ENCODE measurements at places on chromosomes 12 and 14. TPM values are rescaled to one million over a fixed set of nuclear protein-coding genes. Genes with fewer than 3 reads are reported as not detected.

Gene ADAM21
- 0.46 TPM for polyA plus RNA-seq

DNA sequence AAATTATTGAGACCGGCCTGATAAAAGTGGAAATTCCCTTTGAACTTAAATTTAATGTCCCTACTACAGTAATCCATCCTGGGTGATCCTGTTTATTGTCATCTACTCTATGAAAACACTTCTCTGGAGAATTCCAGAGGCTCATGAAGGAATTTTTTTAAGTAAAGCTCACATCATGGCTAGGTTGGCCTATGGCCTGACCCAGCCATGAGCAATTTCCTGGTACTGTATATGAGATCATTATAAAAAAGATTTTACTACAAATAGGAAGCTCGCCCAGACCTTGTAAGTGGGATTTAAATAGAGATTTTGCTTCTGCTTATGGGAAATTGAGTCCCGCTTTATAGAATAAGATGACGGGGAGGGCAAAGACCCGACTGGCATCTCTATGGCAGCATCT lies 215.5 kb downstream of the DPF3 start:
- DNase-seq: no peak

Gene OTX2
- polyA plus RNA-seq: not detected

Gene ANO2
- polyA plus RNA-seq: not detected

GRCh38 chr14:74309125-74310022 lies 6.6 kb upstream of the ABCD4 start:
- no peak for DNase-seq

DNA sequence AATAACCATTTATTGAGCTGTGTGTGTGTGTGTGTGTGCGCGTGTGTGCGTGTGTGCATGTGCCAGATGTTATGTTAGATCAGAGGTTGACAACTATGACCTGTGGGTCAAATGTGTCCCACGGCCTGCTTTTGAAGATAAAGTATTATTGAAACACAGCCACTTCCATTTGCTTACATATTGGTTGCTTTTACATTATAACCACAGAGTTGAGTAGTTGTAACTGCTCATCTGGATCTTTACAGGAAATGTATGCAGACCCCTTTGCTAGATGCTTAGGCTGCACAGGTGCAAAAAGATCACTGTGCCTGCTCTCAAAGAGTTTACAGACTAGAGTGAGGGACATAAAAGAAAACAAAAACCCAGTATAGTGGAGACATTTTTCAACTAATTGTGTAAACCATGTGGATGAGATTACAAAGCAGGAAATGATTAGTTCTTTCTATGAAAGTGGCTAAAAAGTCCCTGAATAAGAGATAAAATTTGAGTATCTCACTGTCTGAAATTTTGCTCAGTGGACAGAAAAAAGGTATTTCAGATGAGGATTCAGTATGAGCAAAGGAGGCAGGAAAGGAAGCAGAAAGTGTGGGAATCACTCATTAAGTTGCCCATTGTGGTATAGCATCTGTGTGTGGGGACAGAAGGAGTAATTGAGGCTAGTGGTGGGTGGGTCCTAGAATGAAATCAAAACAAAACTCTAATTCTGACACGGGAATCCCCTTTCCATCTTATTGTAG lies 188.4 kb downstream of the PAH start:
- DNase-seq: no peak

Gene CABP1
- polyA plus RNA-seq: 1.9 TPM

Gene MMP17
- 3.6 TPM for polyA plus RNA-seq

DNA sequence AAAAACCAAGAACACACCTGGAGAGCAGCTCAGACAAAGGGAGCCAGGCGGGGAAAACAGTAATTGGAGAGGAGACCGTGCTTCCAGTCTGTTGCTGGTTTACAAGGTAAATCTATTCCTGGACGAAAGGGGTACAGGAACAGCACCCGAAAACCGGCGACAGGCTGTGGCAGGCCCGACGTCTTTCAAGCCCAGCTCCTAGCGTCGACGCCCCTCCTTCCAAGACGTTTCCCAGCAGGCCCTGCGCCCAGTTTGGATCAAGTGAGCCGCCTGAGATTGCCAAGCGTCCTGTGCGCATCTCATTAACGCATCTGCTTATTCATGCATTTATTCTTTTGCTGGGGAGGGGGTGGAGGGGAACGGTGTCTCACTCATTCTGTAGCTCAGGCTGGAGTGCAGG lies 1.4 kb downstream of the C12orf56 start:
- DNase-seq: no peak

DNA sequence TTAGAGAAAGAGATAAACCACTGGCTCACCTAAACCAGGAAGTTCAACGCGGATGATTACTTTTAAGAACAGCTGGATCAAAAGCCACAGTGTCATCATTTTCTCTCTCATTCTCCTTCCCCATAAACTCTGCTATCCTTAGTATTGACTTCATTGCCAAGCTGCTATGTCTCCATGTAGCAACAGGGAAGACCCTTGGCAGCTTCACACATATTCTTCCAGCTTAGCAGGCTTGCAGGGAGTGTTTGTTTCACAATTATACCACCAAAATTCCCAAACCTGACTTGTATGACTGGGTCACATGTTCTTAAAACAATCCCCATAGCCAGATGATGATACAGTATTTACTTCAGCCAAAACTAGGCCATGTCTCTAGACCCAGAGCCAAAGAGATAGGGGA lies 235.5 kb downstream of the PAWR start:
- DNase-seq: no peak

DNA sequence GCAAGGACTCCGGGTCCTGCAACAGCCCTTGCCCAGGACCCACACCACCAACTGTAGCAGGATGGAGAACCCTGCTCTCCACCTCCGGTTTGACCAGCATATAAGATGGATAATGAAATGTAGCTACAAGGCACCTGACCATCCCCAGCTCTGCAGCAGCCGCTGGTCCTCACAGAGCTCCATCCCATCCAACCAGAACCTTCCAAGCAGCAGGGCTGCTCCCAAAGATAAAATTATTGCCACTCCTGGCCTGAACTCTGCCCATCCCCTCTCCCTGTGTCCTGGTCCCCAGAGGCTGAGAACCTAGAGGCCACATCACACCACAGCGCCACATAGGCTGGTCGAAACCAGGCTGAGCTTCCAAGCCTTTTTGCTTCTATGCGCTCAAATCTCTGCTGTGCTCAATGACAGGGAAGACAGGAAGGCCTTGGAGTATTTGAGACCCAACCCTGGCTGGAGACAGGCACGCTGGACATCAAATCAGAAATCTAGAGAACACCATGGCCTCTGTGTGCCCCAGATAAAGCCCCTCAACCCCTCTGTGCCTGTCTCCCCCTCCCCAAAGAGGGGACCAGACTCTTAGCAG lies 4.2 kb downstream of the CDK2AP1 start:
- DNase-seq: no peak

GRCh38 chr14:99242816-99243721 lies 28.9 kb downstream of the BCL11B start:
- DNase-seq: no peak

Gene MANSC4
- polyA plus RNA-seq: not detected

Gene KERA
- polyA plus RNA-seq: 49.6 TPM

- DNase-seq: no peak
These were observed 23.8 kb downstream of the CFAP54 start for GRCh38 chr12:96513166-96513565.

GRCh38 chr12:81874586-81874985 lies 115.4 kb upstream of the PPFIA2 start:
- peak; percentile 1 for DNase-seq

- no peak for DNase-seq
These were observed 3.4 kb downstream of the OR11G2 start for GRCh38 chr14:20194101-20194500.

DNA sequence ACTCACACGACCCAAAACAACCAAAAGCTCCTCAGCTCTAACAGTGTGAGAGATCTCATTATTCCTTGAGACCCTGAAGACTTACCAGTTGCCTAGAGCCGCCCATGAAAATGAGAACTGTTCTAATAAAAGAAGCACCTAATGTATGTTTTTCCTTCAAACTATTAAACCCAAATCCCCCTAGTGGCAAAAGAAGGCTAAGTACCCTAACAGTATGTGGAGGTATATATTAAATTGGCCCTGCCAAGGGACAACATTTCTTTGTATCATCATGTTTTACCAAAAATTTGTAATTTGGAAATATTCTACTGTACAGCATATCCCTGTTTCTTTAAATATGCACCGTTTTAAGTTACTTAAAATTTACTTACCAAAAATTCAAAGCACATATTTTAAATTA lies 38.0 kb upstream of the PPFIA2 start:
- no peak for DNase-seq

Gene ADAMTS20
- polyA plus RNA-seq: 0.21 TPM

GRCh38 chr14:45678163-45678562 lies 425.2 kb upstream of the MIS18BP1 start:
- no peak for DNase-seq

- no peak for DNase-seq
These were observed 1.5 kb upstream of the STAT6 start for GRCh38 chr12:57112492-57113294.

GRCh38 chr12:55849616-55850343 lies 7.0 kb upstream of the MMP19 start:
- DNase-seq: no peak

GRCh38 chr14:58798173-58798572 lies 160.4 kb downstream of the DACT1 start:
- no peak for DNase-seq

Gene POTEG
- polyA plus RNA-seq: not detected

DNA sequence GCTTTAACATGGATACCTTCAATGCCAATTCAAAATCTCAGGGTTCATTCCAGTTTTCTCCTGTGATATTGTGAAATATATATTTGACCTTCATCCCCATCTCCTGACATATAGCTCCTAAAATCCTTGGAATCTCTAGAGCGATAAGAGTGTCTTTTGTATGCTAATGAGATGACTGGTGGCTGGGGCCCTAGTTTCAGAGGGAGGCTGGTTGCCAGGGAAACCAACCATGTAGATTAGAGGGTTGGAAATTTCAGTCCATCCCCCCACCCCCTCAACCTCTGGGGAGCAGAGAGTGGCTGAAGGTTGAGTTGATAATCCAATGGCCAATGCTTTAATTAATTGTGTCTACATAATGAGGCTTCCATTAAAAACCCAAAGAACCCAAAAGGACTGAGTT lies 59.4 kb downstream of the SDR9C7 start:
- no peak for DNase-seq

Gene TMEM119
- 24.3 TPM for polyA plus RNA-seq

DNA sequence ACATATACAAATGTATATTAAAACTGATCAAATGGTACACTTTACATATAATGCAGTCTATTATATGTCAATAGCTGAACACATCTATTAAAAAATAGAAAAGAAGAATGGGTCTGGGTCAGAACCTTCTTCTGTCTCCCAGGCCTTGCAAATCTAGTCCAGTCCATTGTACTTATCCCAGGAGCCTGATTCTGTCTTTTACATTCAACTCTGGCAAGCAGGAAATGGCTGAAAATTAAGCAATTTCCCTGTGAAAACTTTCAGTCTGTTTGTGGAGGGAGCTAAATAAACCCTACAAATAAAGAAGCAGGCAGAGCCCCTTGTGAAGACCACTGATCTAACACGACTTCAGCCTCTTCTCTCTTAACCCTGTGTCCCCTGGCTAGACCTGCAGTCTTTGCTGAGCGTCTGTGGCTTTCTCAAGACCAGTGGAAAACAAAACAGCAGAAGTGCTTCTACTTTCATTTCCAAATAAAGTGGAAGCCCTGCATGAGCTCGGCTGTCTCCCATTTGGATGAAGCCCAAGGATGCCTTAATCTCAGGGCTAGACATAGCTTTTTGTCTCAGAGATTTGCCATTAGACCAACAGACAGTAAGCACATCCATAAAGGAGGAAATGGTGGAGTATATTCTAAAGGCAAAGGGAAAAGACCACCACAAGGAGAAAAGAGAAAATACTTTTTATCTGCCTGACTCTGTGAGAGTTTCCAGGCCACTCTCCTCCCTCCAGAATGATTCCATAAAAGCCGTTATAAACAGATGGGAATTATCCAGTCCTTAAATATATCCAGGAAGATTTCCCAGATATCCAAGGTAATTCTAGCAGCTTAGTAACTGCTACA lies 48.2 kb downstream of the CRACR2A start:
- peak; percentile 30 for DNase-seq

DNA sequence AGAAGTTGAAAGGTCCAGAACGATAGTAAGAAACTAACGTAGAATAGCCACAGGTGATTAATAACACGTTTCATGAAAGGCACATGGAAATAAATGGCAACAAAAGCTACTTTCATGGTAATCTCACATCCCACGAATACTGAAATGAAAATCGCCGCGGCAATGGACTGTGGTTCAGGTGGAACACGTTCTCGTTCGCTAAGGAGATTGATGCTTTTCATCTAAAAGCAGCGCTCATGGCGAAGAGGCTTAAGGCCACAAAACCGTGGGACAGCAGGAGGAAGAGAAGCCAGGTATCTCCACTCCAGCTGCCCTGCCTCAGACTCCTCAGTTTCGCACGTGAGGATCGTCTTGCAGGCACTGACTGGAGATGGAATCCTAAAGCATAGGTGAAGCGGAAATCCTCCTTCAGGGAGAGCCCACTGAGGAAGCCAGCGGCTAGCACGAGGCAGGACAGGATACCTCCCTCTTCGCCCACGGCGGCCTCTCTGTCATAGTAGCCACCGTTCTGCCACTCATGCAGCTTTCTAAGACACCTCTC lies 696 bp upstream of the GPHN start:
- DNase-seq: no peak

Gene DHH
- polyA plus RNA-seq: 0.73 TPM

GRCh38 chr12:70721216-70721615 lies 84.0 kb upstream of the PTPRB start:
- DNase-seq: no peak

DNA sequence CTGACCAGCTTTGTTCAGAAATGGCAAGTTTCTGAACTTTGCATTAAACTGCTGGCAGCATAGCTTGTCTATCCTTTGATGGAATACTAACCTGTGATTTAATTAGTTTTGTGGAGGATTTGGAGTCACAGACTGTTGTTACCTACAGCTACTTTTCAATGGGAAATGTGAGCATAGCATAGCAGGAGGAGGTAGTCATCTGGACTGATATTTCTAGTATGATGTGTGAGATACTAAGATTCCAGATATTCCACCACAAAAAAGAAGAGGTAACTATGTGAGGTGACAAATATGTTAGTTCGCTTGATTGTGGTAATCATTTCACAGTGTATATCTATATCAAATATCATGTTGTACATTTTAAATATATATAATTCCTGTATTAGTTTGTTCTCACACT lies 833.0 kb downstream of the SLC6A15 start:
- no peak for DNase-seq

Gene NXPH4
- not detected for polyA plus RNA-seq

DNA sequence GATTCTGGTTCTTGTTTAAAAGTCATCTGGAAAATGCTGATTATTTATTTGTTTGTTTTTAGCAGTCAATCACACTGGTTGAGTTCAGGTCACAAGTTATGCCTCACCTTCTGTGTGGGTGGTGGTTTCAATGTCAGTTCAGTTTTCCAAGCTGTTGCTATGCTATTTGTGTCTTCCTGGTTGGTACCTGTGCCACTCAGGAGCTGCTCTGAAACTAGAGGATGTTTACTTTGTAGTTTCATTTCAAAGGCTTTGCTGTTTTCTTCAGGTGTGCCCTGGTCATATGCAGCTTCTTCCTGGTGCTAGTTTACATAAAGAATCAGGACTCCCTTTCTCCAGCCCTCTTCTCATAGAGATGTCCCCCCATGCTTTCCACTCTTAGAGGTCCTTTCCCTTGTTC lies 75.7 kb upstream of the PPP4R3A start:
- DNase-seq: no peak

All from muscle of arm (tissue), 14 donors.